Activated T-helper 1 cell treated with anti-CD3 and anti-CD28 coated beads, Interleukin-12 subunit alpha, Interleukin-12 subunit beta, Interleukin-2, Interleukin-4 antibody, amounts not matched to agents 30 ng/mL and 10 ng/mL and 1 ng/mL, durations not matched to agents 14 hours and 24 hours and 36 hours (primary cell): ENCODE measurements at places on chromosomes 12 and 14. TPM values are rescaled to one million over a fixed set of nuclear protein-coding genes. Genes with fewer than 3 reads are reported as not detected.

DNA sequence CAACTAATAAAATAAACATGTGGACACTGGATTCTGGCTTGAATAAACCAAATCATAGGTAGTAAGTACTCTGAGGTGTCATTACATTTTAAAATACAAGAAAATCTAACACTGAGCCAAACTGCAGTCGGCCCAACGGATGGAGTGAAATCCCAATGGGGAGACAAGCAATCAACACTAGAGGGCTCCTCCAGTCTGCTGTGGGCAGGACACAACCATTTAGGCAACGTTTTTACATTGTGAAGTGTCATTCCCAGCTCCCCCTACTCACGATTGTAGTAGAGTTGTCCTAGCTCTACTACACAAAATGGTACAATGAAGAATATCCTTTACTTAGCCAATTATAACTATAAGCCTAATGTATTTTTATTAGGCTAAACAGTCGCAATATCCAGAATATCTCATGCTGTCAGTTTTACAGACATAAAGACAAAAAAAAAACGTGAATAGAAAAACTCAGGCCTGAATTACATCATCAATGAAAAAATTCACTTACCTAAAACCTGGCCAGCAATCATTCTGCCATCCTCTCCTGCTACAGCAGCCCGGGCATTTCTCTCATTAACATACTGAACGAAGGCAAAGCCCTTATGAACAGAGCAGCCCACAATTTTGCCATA lies 35.7 kb downstream of the HNRNPC start:
- peaks cover 65% of the 10 kb centered on the region for H3K36me3 ChIP-seq
- H3K27me3 ChIP-seq: no peaks in the 10 kb centered on the region
- H3K27ac ChIP-seq: peak overlapping the region; percentile 40
- H3K4me1 ChIP-seq: peaks cover 82% of the 10 kb centered on the region

GRCh38 chr14:50353126-50353525 lies 41.0 kb downstream of the DMAC2L start:
- no peak overlapping the region for H3K27ac ChIP-seq
- peaks cover 6% of the 10 kb centered on the region for H3K36me3 ChIP-seq
- no peak overlapping the region for H3K4me3 ChIP-seq
- no peak for DNase-seq
- H3K27me3 ChIP-seq: peaks cover 2% of the 10 kb centered on the region

GRCh38 chr14:63524537-63525155 lies 18.5 kb downstream of the PPP2R5E start:
- no peaks in the 10 kb centered on the region for H3K27me3 ChIP-seq
- no peak overlapping the region for H3K4me3 ChIP-seq
- H3K4me1 ChIP-seq: peaks cover 19% of the 10 kb centered on the region
- H3K36me3 ChIP-seq: peaks cover 20% of the 10 kb centered on the region

The CRIP1 gene
- total RNA-seq: 97.1 and 103 TPM in 2 replicates

The TEP1 gene
- 39.3 and 41.9 TPM in 2 replicates for total RNA-seq

The SLC41A2 gene
- 16.4 and 19.0 TPM in 2 replicates for total RNA-seq

DNA sequence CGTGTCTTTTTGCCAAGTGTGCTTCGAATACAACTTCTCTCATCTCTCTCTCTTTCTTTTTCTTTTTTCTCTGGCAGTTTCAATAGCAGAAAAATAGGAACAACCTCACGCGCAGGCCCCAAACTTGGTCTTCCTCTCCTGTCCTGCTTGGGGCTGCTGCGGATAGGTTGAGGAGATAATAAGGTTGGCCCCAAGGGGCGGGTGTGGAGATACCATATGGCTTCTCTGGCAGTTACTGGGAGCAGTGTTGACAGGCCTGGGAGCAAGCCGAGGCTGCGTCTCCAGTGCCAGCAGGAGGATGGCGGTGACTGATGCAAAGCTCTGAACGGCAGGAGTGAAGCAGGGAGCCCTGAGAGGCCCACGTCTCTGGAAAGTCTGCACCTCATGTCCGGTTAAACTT lies 89.5 kb upstream of the MANSC4 start:
- H3K36me3 ChIP-seq: no peaks in the 10 kb centered on the region
- H3K4me3 ChIP-seq: no peak overlapping the region
- H3K4me1 ChIP-seq: peaks cover 9% of the 10 kb centered on the region
- no peak overlapping the region for H3K27ac ChIP-seq
- no peaks in the 10 kb centered on the region for H3K27me3 ChIP-seq
